ENCODE measurements at places on chromosomes 5 and 9.

DNA sequence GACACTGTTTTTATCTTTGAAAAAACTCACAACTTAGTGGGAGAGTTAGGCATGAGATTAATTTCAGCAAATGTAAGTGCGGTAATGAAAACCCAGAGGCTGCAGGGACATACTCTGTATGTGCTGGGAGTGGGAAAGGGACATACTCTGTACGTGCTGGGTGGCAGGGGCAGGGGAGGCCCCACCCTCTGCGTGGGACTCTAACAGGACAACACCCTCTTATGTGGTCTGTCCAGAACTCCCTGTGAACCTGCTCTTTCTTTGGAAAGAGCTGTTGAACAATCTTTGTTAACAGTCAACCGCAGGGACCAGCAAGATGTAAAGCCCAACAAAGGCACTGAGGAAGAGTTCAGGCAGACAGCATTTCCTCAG is 2.4 kb downstream of the MLANA start:
- DNase-seq, result no peak

DNA sequence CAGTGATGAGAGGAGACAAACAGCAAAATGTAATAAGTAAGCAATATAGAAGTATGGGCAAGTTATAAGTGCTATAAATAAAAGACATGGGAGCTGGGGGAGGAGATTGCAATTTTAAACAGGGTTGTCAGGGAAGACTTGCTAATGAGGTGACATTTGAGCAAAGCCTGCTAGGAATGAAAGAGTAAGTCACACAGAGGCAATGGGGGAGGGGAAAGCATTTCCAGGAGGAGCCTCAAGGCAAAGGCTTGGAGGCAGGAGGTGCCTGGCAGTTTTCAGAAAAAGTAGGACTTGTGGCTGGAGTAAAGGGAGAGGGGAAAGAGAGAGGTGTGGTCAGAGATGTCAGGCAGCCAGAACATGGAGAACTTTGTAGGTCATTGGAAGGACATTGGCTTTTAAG is 124.4 kb upstream of the NMUR2 start:
- DNase-seq, result no peak

- no peak for DNase-seq
These were observed 96.9 kb downstream of the BNC2 start for GRCh38 chr9:16773617-16774016.

DNA sequence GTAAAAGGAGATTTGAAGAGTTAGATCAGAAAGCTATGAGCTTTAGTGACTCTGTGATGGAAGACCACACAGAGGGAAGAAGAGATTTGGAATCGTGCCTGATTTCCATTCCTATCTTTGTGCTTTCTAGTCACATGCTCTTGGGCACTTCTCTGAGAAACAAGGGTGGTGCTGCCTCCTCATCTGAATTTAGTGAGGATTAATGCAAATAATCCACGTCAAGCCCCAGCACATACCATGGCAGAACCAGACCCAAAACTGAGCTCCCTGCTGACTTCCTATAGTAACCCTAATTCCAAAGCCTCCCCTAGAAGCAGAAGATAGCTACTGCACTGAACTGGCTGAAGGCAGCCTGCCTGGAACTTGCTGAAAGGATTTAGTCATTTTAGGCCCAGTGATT is 17.7 kb downstream of the SLC45A2 start:
- no peak for DNase-seq

DNA sequence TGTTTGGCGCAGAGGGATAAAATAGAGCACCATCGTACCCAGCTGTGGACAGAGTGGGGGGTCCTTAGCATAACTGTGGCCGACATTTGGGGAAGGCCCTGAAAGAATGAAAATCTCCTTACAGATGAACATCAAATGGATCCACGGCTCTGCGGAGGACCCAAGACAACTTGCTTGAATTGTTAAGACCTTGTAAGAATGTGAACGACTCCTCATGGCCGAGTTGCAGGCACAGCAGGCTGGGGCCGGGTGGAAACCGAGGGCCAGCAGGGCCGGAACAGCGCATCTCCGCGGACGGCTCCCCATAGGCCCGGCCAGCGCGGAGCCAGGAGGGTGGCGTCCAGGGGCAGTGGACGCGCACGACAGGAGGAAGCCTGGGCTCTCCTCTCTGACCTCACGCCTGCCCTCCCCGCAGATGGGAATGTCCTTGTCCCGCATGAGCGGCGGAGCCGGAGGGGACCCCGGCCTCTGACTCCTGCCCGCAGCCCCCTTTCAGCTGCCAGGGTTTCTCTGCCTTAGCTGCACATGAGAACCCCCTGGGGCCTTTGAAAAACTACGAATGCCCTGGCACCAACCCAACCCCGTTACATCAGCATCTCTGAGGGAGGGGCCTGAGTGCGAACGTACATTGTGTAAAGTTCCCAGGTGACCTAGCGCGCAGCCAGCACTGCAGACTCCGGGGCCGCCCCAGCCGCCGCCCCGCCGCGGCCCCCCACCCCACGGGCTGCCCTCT is 36.2 kb upstream of the PTCH1 start:
- DNase-seq, result no peak

GRCh38 chr9:134390537-134390936 is 64.3 kb downstream of the RXRA start:
- DNase-seq, result no peak

DNA sequence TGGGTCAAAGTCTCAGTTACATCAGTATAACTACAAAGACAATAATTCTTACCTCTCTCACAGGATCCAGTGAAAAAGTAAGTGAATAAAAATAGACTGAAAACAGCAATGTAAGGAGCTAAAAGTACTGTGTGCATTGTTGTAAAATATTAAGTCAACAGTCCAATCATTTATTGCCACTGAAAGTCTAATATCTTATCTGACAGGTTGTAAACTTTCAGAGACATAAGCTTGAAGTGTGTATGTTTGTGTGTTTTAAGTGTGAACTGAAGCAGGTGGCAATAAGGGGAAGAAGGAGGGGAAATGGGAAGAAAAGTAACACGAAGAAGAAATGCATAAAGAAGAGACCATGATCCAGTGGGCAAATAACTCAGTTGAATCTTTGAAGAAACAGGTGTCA is 229.7 kb upstream of the TAS2R1 start:
- no peak for DNase-seq

- no peak for DNase-seq
These were observed 189.0 kb downstream of the NR3C1 start for GRCh38 chr5:143214458-143214857.

DNA sequence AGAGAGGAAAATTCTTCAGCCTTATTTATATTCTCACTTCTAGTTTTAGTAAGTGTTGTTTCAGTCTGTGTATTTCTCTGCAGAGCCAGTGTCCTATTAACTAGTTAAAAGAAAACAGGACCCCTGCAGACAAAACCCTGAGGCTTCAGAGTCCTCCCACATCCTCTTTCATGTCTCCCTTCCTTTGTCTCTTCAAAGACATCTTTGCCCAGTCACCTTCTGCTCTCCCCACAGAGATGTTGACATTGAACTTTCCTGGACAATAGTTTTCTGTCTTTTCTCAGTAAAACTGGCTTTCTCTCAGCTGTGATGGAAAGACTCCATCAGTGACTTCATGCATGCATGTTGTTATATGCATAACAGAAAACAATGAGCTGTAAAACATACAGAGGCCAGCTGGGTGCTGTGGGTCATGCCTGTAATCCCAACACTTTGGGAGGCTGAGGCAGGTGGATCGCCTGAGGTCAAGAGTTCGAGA is 20.2 kb downstream of the GRAMD2B start:
- no peak for DNase-seq

- no peak for DNase-seq
These were observed 6.3 kb downstream of the CRHBP start for GRCh38 chr5:76958991-76959767.

DNA sequence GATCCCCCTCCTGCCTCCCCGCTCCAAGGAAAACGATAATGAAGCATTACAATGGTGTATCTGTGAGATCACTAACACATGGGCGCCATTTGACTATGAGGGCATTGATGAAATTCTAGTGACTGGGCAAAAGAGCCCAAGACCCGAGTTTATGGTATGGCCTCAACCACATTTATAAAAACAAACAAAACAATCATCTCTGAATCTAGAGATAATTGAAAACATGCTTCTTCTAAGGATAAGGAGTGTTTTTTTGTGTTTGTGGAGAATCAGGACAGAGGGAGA is 100.9 kb upstream of the SEMA6A start:
- no peak for DNase-seq

- no peak for DNase-seq
These were observed 85.9 kb upstream of the TRIO start for GRCh38 chr5:14057289-14057688.

DNA sequence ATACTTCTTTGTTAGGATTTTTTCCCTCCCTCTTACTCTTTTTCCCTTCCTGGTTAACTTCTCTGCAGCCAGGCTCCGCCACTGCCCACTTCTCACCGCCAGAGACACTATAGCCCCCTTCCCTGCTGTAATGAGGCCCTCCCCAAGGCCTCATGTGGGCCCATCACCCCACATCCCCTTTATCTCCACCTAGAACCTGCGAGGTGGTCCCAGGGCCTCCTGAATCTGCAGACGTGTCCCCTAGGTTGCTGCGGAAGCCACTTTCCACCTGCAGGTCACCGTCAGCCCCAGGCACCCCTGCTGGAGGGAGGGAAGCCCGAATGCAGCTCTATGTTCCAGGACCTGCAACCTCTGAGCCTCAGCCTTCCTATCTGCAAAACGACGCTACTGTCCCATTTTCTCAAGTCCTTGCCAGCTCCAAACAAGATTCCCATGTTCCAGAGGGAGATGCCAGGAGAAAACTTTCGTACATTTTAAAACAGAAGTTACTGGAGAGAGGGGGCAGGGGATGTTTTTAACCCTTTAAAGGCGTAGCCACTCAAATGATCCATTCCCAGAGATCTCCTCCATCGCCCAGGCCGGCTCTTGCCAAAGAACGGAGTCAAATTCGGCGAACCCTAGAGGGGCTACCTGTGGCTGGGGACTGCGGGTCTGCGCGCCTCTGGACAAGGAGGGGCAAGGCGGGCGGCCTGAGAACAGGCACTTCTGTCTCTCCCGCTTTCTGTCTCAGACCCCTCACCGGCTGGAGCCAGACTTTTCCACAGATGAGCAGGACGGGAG is 929 bp downstream of the SH3PXD2B start:
- DNase-seq, result no peak

DNA sequence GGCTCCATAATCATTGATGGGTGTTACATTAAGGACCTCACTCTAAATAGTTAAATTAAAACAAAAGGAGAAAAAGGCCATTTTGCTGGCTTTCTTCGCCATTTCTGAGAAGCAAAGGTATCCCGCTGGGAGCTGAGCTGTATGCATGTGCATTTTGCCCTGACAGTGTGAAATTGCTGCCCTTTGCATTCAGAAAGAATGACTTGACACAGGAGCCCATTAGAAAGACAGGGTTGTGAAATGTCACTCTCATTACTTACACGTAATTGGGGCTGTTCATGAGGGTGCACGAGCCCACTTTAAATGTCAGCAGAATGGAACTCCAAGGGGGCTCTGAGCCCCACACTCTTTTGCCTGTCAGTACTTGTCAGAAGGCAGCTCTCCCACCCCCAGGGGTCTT is 85.0 kb downstream of the SEMA4D start:
- no peak for DNase-seq

DNA sequence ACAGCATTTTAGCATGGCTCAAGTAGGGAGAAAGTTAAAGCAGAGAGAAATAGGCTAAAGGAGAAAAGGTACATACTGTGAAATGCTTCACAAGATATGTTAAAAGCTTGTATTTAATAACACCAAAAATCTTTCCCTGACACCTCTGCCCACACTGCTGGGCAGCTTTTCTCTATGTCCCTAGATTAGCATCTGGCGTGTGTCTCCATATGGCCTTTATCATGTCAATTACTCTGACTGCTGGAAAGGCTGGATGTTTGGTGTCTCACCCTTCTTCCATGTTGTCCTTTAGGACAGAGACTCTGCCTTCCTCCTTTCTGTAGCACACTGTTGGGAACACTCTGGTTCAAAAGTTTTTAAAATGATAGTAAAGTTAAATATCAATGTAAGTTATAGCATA is 122.5 kb downstream of the OXCT1 start:
- no peak for DNase-seq

DNA sequence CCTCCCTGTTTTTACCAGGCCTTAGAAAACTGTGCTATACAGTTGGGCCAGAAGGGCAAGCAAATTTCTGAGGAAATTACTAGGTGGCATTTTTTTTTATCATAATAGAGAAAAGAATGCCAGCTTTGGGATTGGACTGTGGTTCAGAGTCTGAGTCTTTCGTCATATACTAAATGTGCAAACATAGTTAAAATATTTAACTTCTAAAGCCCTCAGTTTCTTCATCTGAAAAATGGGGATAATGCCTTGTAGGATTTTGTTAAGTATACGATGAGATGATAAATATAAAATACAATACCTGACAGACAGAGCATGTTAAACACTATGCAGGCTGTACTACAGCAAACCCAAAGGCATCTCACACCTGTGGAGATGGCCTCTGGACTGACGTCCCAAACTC is 87.3 kb upstream of the GRHPR start:
- DNase-seq, result no peak

DNA sequence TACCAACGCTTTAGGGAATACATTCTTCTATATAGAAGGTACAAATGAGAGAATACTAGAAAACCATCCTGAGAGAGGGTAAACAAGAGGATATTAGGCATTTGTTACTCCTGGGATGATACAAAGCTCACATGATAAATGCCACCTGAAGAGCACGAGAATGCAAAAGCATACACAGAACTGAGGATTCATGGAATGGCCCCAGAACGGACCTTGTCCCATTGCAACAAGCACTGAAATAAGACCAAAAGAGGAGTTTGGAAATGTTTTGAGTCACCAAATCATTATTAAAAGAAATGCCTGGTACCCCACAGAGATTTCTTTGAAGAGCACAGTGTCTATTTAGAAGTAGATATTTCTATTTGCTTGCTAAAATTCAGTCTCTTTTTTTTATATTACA is 173.5 kb downstream of the TTC39B start:
- no peak for DNase-seq

DNA sequence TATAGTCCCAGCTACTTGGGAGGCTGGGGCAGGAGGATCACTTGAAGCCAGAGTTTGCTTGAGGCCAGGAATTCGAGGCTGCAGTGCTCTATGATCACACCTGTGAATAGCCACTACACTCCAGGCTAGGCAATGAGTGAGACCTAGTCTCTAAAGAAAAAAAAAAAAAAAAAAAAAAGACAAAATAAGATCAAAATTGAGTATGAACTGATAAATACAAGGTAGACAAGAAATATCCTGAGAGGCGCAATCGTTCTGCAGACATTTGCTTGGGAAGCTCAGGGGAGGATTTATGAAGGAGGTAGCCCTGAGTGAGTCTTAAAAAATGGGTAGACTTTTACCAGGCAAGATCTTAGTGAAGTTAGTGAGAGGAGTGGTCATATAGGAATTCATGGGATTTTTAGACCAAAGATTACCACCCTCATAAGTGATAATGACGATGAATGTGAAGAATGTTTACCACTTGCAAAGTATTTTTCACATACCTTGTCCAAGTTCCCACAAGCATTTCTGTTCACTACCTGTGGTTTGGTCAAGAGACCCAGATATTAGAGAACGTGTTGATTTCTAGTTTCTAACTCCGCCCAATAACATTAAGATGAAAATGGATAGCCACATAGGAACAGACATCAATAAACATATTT is 4.4 kb downstream of the PDCD1LG2 start:
- no peak for DNase-seq

All from NCI-H460 (cell line).